ENCODE measurements at places on chromosomes 5 and 9.

- DNase-seq: no peak
- no peak overlapping the region for H3K4me3 ChIP-seq
- no peaks in the 10 kb centered on the region for H3K36me3 ChIP-seq
These were observed 437.9 kb upstream of the PAPPA start for GRCh38 chr9:115715666-115716065.

DNA sequence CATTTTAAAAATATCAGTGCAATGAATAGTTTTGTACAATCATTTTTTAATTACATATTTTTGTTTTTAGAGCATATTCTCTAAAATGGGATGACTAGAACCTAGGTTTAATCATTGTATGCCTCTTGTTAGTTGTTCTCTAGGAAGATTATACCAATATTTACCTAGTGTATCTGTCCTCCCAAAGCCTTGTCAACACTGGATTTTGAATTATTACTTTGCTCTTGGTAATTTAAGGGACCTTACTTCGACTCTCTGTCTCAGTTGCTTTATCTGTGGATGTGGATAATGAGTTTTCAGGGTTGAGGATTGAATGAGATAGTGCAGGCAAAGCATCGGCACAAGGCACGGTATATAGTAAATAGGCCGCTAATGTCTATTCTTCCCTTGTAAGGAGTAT lies 10.9 kb upstream of the PIP5K1B start:
- no peak overlapping the region for H3K27ac ChIP-seq
- H3K27me3 ChIP-seq: no peaks in the 10 kb centered on the region
- no peak overlapping the region for H3K4me3 ChIP-seq
- no peaks in the 10 kb centered on the region for H3K36me3 ChIP-seq

DNA sequence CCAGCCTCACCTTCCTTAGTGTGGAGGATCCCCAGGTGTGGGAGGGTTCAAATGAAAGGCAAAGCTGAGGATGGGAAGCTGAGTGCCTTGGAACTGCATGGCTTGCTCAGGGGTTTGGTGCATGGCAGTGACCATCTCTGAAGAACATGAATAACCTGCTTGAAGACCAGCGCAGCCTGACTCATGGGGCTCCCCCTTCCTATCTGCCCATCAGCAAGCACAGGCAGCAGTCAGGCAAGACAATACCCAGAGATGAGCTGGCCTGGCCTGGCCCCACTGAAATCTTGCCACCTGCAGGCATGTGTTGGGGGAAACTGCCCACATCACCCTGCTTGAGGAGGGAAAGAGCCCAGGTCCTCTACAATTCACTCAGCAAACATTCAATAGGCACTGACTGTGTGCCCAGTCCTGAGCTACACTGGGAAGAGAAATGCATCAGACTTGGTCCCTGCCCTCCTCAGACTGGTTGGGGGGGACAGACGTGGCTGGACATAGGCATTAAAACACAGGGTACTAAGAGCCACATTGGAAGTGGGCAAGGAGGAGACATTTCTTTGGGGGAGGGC lies 105.0 kb upstream of the ALDH1B1 start:
- no peak overlapping the region for H3K4me3 ChIP-seq
- no peaks in the 10 kb centered on the region for H3K4me1 ChIP-seq
- H3K27ac ChIP-seq: no peak overlapping the region
- H3K36me3 ChIP-seq: no peaks in the 10 kb centered on the region
- no peaks in the 10 kb centered on the region for H3K27me3 ChIP-seq
- no peak for DNase-seq

- peak overlapping the region; percentile 86 for H3K27ac ChIP-seq
- no peak for DNase-seq
- H3K27me3 ChIP-seq: no peaks in the 10 kb centered on the region
- peaks cover 70% of the 10 kb centered on the region for H3K4me1 ChIP-seq
- peak overlapping the region; percentile 76 for H3K4me3 ChIP-seq
These were observed 434 bp downstream of the GLRX start for GRCh38 chr5:95822043-95822541.

DNA sequence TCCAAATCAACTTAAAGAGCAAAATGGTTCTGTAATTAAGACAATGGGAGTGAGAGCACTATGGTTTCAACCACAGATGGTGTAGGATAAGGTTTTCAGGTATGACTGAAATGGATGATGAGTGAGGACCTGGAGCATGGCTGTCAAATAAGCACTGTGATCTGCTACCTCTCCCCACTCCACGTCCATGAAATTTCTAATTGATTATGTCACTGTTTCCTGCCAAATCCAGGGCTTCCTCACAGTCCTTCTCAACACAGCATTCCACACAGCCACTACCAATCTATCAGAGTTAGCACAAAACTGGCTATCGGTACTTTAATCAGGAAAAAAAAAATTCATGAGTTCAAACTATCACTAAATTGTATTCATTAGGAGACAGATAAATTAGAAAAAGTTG lies 420.4 kb upstream of the WWC1 start:
- no peak overlapping the region for H3K4me3 ChIP-seq
- no peaks in the 10 kb centered on the region for H3K4me1 ChIP-seq
- H3K27me3 ChIP-seq: no peaks in the 10 kb centered on the region

DNA sequence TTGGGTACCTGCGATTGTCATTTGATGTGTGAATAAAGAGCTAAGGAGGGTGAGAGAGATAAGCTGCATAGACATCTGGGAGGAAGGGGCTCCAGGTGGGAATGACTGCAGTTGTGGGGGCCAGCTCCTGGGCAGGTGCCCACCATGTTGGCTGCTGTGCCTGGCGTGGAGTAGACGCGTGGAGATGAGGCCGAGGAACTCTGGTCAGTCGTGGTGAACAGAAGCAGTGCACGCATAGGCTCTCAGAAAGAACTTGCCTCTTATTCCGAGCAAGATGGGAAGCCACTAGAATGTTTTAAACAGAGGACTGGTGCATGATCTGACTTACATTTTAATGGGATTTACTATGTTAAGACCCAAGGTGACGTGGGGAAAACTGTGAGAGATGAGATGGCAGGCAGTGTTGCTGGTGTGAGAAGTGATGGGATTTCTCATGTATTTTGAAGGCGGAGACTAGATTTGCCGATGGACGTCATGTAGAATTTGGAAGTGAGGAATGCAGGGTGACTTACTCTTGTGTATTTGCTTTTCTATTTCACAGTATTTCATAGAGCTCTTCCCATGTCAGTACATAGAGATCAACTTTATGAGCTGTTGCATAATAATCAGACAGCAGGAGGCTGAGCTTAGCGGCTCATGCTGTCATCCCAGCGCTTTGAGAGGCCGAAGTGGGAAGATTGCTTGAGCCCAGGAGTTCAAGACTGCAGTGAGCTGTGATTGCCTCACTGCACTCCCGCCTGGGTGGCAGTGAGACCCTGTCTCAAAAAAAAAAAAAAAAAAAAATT lies 71.1 kb downstream of the EHMT1 start:
- peaks cover 37% of the 10 kb centered on the region for H3K4me1 ChIP-seq
- DNase-seq: no peak
- H3K27ac ChIP-seq: no peak overlapping the region
- no peaks in the 10 kb centered on the region for H3K27me3 ChIP-seq
- no peak overlapping the region for H3K4me3 ChIP-seq

Measured in natural killer cell (primary cell).